ENCODE measurements at places on chromosomes 6 and 20. TPM values are rescaled to one million over a fixed set of nuclear protein-coding genes. Genes with fewer than 3 reads are reported as not detected.

CTAGE9 gene
- not detected for total RNA-seq

SDC4 gene
- 48.7 TPM for total RNA-seq

SCUBE3 gene
- total RNA-seq, result 0.36 TPM

FLRT3 gene
- total RNA-seq, result 5.3 TPM

F13A1 gene
- total RNA-seq, result 2.5 TPM

BPIFB4 gene
- 3.9 TPM for total RNA-seq

EFCAB8 gene
- 0.28 TPM for total RNA-seq

BPIFA1 gene
- total RNA-seq, result not detected

MYL9 gene
- 0.76 TPM for total RNA-seq

OR12D3 gene
- total RNA-seq, result not detected

MYLK2 gene
- 3.5 TPM for total RNA-seq

ME1 gene
- total RNA-seq, result not detected

GRCh38 chr6:158131926-158132325 is 36.1 kb downstream of the SERAC1 start:
- peak; percentile 48 for DNase-seq

DNA sequence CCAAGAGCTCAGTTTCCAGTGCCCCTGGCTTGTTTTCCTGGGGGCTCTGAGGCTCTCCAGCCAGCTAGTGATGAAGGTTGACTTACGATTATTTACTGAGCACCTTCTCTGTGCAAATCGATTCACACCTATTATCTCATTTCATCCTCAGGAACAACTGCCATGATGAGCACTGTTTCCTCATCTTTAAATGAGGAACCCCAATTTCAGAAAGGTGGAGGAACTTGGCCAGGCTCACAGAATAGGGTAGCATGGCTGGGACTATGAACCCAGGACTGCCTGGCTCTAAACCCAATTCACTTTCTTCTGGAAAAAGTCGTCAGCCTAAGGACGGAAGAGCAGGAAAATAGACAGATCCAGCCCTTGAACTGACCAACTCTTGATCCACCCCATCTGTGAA is 3.5 kb upstream of the BPI start:
- DNase-seq, result no peak

DNA sequence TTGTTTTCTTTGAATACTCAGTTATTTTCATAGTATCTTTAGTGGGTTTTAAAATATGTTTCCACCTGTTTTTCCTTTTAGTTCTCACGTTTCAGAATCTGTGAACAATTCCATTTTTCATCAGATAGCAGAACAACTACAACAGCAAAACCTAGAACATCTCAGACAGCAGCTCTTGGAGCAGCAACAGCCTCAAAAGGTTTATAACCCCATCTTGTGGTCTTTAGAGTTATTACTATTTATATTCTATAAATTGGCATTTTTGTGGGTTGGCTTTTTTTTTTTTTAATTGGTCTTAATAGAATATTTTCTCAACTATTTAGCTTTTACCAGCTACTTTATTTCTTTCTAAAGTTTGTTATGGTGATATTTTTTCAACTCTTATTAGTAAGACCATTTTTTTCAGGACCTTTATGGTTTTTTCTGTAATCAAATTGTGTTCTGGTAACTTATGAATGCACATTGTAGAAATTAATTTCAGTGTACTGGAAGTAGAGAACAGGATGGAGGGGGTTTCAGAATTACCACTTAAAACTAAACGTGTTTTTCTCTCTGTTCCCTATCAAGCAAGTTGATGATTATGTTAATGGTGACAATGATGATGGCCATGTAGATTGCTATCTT is 72.2 kb downstream of the SCAF8 start:
- DNase-seq, result peak; percentile 51

- no peak for DNase-seq
Observed at GRCh38 chr20:25325997-25326396, 64.6 kb downstream of the ABHD12 start.

GRCh38 chr6:153956808-153957207 is 82.2 kb upstream of the OPRM1 start:
- no peak for DNase-seq

- peak; percentile 14 for DNase-seq
Observed at GRCh38 chr20:45487231-45487635, 17.7 kb downstream of the WFDC2 start.

- DNase-seq, result no peak
Observed at GRCh38 chr6:34648806-34649205, 47.8 kb downstream of the ILRUN start.

DNA sequence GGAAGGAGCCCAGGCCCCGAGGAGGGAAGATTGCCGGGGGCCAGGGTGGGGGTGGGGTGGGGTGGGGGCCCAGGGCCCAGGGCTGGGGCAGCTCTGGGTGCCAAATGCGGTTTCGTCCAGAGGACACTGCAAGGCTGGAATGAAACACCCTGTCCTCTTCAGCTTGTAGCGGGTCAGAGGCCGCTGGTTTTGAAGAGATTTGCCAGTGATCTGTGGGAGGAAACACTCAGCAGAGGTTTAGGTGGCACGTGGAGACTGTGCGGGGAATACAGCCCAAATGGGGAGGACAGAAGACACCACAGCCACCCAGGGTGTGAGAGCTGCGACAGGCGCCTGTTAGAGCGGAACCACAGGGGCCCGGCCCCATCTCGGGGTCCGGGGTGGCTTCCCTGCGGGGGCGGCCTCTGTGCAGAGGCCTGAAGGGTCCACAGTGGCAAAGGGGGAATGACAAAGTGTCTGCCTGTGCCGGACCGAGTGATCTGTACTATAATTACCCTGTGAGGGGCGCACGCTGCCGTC is 29.2 kb downstream of the FRMD1 start:
- DNase-seq, result no peak

- no peak for DNase-seq
Observed at GRCh38 chr20:10613911-10614310, 59.9 kb downstream of the JAG1 start.

DNA sequence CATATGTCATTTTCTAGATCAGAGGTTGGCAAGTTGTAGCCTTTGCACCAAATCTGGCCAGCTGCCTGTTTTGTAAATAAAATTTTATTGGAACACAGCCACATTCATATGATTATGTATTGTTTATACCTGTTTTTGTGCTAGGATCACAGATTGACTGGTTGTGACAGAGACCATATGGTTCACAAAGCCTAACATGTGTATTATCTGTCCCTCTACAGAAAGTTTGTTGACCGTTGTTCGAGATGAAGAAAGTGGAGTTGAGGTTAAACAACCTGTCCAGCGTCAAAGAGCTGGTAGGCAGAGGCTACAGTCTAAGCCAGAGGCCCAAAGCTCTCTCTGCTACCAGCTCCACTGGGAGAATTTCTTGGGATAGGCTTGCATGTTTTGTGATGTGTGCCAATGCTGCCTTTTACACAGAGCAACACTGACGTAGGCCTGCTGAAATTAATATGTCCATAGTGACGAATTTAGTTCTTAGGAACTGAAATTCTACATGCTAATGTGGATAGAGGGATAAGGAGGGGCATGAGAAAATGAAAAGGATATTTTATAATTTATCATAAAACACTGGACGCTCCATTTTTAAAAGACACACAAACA is 11.7 kb upstream of the IGF2R start:
- DNase-seq, result no peak

- DNase-seq, result no peak
Observed at GRCh38 chr6:161561908-161562307, 288.0 kb upstream of the AGPAT4 start.

GRCh38 chr6:56637640-56638039 is 5.0 kb downstream of the DST start:
- DNase-seq, result no peak

- DNase-seq, result peak; percentile 41
Observed at GRCh38 chr20:36435592-36436541, 105.5 kb upstream of the MYL9 start.

GRCh38 chr6:22784601-22785410 is 215.4 kb downstream of the HDGFL1 start:
- DNase-seq, result peak; percentile 66

DNA sequence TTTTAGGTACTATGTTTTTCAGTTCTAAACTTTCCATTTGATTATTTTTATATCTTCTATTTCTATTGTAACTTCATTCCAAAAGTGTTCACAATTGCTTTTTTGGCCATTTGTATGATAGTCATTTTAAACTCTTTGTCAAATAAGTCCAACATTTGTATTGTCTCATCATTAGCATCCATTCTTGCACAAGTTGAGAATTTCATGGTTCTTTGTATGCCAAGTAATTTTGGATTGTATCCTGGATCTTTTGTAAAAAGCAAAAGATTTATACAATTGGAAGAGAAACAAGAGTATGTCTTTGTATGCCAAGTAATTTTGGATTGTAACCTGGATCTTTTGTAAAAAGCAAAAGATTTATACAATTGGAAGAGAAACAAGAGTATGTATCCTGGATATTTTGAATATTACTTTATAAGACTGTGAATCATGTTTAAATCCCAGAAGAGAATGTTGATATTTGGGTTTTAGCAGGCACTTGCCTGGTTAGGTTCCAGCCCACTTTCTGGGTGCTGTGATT is 36.9 kb upstream of the NT5E start:
- DNase-seq, result no peak

DNA sequence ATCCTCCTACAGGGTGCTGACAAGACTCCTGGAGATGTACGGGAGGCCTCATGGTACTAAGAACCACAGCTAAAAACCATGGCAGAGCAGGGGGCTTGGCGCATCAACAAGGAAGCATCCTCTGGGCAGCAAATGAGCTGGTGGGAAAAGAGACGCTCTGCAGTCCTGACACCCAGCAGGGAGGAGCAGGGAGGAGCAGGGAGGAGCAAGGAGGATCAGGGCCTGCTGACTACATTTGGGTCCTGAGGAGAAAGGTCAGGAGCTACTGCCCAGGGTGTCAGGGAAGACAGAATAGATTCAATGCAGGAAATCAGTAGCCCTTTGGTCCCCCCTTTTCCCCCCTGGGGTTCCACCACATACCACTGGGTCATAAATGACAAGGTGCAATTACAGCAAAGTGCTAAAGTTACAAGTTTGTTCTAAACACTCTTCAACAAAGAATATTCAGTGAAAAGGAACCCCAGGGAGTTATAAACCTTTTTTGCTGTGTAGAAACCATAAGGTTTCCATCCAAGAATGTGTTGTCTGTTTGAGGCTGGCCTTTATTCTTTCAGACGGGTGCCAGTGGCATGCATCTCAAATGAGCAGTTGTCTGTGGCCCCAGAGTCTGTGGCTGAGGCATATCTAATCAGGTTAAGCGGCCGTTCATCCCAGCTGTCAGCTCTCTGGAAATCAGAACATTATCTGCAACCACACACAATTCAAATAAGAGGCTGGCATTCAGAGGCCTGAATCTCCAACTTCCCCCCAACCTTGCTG is 325.0 kb downstream of the CDC5L start:
- DNase-seq, result peak; percentile 98

GRCh38 chr6:16319813-16320532 is 81.6 kb downstream of the GMPR start:
- DNase-seq, result peak; percentile 85

DNA sequence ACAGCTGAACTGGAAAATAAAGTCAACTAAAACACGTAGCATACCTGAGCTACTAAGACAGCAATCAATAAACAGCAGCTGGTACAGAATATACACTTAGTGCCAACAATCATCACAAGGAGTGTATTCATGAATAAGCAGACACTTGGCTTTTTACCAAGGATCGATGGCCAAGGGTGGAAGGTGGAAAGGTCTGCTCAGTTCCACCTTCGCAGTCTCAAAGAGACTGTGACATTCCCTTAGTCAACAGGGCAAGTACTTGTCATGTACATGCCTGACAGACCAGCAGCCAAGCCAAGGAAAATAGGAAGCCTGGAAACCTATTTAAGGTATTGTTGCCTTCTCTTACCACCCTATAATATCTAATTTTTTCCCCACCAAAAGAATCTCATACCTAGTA is 21.4 kb downstream of the HBS1L start:
- DNase-seq, result no peak

DNA sequence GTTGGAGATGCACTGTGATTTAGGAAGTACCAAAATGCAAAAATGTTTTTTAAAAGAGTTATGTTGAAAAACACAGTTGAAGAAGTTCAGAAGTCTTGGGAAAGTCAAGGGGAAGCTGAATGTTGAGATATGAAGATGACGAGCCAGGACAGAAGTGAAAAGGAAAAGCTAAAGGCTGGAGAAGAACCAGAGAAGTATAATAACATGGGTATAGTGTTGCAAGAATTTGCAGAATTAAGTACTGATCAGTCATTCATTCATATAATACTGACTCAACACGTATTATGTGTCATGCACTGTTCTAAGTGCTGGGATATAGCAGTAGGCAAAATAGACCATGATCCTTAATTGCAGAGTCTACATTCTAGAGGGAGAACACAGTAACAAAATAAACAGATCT is 432.8 kb downstream of the CDC5L start:
- no peak for DNase-seq

DNA sequence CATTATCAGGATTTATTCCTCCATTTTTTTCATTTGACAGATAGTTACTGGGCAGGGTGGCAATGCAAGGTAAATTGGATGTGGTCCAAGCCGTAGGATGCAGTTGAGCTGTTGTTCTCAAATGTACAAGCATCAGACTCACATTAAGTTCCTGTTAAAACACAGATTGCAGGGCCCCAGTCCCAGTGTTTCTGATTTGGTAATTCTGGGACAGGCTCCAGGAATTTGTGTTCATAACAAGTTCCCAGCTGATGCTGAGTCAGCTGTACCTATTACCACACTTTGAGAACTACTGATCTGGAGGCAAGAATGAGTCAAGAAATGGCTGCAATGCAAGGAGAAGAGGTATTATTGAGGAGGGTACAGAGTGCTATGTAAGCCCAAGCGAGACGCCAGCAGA is 11.7 kb downstream of the TMEM244 start:
- DNase-seq, result no peak

GRCh38 chr20:48467622-48468021 is 360.2 kb downstream of the PREX1 start:
- DNase-seq, result peak; percentile 47

DNA sequence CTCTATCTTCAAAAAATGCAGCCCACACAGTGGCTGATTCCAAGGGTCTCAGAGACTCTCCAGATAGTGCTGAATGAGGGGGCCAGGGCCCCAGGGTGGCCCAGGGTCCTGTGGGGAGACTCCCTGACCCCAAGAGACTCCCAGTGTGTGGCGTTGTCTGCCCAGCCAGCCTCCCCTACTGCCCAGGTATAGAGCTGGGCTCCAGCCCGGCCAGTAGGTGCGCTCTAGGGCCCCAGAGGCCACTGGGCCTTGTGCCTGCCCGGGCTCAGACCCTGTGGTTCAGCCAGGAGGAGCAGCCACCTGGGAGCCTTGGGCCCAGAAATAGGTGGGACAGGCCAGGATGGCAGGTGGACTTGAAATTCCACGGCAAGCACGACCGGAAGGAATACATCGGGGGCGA is 30.3 kb upstream of the GATA5 start:
- no peak for DNase-seq

DNA sequence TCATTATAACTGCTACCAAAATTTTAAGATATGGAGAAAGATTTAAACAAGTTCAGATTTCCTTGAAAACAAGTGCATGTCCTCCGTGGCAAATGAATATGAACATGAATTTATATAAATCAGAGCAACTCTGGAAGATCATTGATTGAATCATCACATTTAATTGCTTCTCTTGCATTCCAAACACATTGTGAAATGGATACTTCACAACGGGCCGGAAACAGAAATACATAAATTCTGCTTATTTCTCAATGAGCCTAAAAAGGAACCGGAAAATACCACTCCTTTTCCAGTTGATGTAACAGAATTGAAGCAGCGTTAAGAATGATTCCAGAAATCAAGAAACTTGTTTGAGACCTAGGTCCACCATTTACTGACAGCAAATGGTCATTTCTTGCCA is 134.6 kb upstream of the BTN3A2 start:
- DNase-seq, result no peak

GRCh38 chr6:167275436-167275835 is 15.7 kb upstream of the UNC93A start:
- DNase-seq, result no peak

GRCh38 chr6:169792306-169793015 is 41.0 kb downstream of the ERMARD start:
- no peak for DNase-seq

GRCh38 chr6:124991764-124992295 is 29.6 kb downstream of the RNF217 start:
- DNase-seq, result no peak
